ENCODE measurements at places on chromosomes 16 and 17. TPM values are rescaled to one million over a fixed set of nuclear protein-coding genes. Genes with fewer than 3 reads are reported as not detected.

Gene XAF1
- total RNA-seq, result 0.37 TPM

Gene DBNDD1
- total RNA-seq, result 77.0 TPM

GRCh38 chr17:68657576-68657975 is 56.4 kb upstream of the FAM20A start:
- no peak for DNase-seq

Gene NACA2
- total RNA-seq, result not detected

DNA sequence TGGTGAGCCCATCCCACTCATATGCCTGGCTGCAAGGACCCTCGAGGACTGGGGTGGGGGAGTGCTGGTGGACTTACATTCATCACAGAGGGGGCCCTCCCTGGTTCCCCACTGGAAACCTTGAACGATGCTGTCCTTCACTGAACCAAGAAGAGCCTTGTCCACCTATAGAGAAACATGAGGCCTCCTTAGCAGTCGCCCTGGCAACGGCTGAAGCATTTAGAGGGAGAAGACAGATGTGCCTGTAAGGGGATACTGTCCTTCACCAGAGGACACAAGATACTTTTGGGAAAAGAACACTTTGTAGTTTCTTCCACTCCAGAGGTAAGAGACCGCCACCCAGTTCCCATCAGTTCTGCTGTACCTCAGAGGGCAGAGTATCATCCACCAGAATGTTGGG is 6.5 kb downstream of the HIGD1B start:
- DNase-seq, result no peak

Data from WTC11 (cell line).